ENCODE measurements at places on chromosomes 5 and 9.

DNA sequence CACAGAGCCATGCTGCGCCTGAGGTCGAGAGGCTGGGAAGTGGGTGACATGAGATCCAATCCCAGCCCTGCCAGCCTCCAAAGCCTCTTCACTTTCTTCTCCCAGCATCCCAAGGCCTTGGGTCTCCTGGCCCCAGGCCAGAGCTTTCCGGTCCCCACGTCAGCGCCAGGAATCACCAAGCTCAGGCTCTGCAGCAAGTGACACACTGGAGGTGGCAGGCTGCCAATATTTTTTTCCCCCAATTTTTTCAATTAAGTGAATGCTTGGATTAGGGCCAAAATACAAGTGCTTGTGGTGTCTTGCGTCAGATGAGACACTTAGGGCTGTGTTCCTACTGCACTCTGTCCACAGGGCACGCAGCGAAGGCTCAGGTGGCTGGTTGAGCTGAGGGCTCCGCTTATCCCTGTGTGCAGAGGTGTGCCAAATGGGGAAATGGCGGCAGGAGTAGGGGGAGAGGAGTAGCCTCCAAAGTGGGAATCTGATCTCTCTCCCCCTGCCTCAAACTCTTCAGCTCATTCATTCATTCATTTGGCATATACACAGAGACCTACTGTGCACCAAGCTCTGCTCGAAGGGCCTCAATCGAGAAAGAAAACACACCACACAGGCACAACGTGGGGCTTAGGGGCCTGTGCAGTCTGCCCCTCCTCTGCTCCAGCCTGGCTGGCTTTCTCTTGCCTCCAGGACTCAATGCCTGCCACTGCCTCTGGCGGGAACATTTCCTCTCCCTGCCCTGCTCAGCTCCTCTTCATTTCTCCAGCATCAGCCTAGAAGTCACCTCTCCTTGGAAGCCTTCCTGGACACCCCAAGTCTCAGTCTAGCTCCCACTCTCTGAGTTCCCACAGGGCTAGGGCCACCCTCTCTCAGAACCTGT, 16.6 kb downstream of the SH3PXD2B start:
- DNase-seq, result no peak

DNA sequence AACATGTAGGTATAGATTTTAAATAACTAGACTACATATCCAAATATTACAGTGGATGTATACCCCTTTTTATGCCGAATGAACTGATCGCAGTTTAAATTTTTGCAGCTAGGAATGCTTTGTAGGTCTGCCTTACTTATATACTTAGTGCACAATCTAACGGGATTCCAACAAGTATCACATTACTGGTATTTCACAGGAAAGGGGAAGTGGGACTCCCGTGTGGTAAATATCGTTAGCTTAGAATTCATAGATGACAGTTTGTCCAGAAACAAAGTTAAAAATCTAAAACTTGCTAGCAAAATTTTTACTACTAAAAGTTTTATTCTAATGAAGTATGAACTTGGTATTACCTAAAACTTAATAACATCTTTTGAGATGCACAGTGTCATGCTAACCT, 193.5 kb upstream of the TLX3 start:
- no peak for DNase-seq

DNA sequence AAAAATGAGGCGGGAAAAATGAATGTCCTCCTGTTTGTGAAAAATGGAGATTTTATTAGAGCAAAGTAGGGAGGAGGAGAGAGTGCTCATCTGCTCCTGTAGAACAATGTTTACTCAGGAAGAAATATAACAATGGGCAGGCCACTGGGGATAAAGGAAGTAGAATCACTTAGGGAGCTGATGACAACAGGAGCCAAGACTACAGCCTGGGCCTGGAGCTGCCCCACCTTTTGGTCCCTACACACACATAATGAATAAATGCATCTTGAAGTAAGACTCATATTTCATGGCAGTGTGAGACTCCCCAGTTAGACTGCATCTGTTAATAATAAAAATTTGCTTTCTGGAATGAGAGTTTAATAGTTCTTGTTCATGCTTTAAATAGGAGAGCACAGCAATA, 1939.8 kb downstream of the EFNA5 start:
- no peak for DNase-seq

DNA sequence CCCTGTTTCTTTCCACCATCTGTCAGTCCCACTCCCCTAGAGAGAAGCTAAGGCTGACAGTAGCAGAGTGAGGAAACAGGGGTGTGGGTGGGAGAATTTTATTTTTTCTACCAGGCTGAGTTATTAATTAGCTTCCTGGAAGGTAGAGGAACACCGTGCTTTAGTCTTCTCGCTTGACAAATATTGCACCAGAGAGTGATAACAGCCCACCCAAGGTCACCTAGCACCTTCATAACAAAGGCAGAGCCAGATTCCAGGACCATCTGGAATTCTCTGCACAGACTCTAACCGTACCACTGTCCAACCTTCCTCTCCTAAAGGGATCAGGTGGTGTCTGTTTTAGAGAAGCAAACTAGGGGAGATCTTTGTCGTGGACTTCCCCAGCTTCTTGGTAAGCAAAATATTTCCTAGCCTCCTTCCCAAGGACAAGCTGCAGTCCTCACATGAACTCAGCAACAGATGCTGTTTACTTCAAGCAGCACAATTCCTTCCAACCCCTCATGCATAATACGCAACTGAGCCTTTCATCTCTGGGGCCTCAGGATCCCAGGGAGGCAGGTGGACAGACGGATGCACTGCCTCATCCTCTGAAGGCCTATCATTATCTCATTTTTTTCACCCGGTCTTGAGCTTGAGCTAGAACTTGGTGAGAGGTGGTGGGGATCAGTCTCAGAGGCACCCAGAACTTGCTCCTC, 308.7 kb upstream of the BRINP1 start:
- no peak for DNase-seq

GRCh38 chr5:32690153-32690552, 21.0 kb upstream of the NPR3 start:
- no peak for DNase-seq

- no peak for DNase-seq
Measured at GRCh38 chr5:151742870-151743294, 15.5 kb downstream of the ATOX1 start.

GRCh38 chr9:129471201-129472019, 149.5 kb downstream of the C9orf50 start:
- DNase-seq, result no peak

DNA sequence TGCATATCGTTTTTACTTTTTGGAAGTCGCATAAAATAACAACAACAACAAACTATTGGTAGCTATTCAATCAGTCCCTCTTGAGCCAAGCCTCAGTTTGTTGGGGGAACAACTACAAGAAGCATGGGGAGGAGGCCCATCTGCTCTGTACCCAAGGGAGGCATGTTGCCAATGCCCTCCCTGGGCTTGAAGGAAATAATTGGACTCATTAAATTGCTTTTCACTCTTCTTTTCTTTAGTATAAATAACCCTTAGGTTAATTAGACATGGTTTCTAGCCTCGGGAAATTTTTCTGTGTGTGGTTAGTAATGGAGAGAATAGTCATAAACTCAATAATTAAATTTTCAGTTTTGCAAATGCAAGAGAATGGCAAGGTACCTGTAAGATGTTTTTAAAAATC, 500.7 kb downstream of the TLE4 start:
- no peak for DNase-seq

- DNase-seq, result peak; percentile 77
Measured at GRCh38 chr5:180816608-180817534, 14.3 kb upstream of the MGAT1 start.

- no peak for DNase-seq
Measured at GRCh38 chr5:94901191-94901979, 282.9 kb downstream of the SLF1 start.

GRCh38 chr9:68851657-68852056, 146.6 kb downstream of the PIP5K1B start:
- DNase-seq, result no peak

DNA sequence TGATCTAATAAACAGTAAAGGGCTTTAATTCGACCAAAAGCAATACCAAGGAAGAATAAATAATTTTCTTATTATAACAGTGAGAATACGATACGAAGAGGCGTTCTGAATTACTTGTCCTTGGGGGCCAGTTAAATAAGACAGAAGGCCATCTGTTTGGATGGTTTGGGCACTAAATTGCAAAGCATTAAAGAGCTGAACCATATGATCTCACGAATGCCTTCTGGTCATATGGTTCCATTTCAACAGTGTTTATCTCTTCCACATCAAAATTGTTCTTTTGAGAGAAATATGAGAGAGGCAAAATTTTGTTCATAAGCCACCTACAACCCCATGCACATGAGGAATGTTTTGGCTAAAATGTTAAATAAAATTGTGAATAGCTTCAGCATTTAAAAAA, 605.4 kb downstream of the PTPRD start:
- no peak for DNase-seq

- no peak for DNase-seq
Measured at GRCh38 chr5:76771705-76772405, 47.0 kb upstream of the F2RL1 start.

GRCh38 chr9:4145482-4145881, 154.4 kb downstream of the GLIS3 start:
- DNase-seq, result no peak

Data from MM.1S (cell line).